ENCODE measurements at places on chromosomes 7 and 10.

DNA sequence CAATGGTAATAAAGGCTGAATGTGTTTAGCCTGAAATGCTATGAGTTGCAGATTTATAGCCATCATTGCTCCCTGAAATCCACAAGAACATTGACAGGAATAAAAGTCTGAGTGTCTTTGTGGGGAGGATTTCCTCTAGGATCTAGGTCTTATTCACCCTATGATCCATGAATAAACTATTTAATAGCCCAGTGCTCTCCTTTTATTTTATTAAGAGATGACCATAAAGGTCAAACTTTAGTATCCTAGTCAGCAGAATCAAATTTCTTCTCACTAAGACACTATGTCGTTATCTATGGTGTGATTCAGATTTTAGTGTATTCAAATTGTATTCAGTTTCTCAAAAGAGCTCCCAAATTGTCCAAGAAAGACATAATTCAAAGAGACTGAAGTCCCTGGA, 67.8 kb upstream of the AKR1E2 start:
- DNase-seq: no peak

DNA sequence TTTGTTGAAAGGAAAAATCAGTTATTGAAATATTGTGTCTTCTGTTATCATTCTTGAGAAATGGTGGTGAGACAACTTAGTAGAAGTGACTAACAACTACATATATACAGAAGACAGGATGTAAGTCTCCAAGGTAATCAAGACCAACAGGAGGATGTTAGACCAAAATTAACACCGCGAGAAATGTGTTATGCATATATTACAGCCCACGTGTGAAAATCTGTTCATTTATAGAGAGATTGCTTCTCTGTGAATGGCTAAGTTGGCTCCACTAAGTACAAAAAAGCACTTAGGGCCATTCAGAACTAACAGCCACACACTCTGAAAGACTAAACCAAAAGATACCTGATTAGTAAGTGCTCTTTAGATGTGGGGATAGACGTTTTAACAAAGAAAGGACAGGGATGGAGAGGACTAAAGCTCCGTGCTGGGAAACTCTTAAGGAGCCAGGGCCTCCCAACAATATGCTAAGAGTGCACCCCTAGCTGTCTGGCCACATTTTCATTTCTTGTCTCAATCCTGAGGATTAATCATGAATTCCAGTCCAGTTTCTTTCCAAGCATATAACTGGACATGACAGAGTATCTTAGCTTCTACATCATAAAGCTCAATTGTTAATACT, 26.5 kb downstream of the HDAC9 start:
- DNase-seq: no peak

DNA sequence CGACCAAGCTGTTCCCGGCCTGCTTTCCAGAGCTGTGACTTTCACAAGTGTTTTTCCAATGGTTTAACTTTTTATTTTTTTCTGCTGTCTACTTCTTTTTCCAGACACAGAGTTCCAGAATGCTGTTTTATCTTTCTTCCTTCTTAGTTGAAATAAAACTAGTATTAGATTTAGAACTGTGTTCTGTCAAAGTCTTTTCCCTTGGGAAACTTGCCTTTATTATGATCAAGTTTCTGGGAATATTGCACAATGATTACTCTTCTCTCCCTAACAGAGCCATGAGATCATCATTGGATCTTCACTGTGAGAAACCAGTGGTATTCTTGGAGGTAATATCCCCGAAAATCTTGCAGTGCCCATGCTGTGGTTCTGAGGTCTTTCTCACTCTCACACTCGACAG, 104.9 kb upstream of the KCND2 start:
- DNase-seq: no peak

- no peak for DNase-seq
Observed at GRCh38 chr10:99615426-99615825, 4.8 kb downstream of the SLC25A28 start.

DNA sequence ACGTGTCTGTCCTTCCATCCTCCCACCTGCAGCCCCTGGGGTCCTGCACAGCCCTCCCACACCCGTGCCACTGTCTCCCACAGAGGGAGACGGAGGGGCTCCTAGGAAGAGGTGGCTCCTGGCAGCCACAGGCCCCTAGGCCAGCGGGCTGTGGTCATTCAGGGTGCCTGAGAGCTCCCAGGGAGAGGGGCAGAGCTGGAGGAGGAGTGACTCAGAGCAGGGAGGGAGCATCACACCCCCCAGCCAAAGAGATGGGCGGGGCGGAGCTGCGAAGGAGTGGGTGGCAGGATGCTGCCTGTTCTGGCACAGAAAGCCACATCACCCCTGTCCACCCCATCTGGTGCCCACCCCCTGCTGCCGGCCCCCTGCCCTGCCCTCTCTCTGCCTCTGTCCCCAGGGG, 50.5 kb downstream of the STK32C start:
- DNase-seq: peak; percentile 10

DNA sequence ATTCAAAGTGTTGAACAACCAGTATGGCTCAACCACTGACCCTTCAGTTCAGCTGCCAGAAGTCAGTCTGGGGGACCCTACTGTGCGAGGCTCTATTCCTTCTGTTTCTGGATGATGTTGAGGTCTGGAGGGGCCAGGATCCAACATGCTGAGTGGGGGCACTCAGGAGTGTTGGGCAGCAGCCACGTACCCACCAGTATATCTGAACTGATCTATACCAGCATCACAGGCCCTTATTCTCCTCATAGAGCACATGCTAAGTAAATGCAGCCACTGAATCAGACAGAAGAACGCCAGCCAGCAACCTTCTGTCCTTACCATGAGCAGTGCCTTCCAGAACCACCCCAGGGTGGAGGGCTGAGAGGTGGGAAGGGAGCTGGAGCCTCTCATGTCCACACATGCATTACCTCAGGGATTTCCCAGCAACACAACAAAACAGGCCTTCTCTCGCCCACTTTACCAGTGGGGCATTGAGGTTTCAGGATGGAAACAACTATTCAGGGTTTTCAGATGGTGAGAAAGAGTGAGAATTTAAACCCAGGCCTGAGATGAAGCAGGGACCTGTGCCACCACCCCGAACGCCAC, 6.8 kb upstream of the MSMB start:
- no peak for DNase-seq

- no peak for DNase-seq
Observed at GRCh38 chr7:78024591-78024990, 226.0 kb downstream of the PHTF2 start.

- DNase-seq: no peak
Observed at GRCh38 chr10:5581670-5582566, 57.2 kb downstream of the CALML3 start.

- DNase-seq: no peak
Observed at GRCh38 chr7:149870701-149871483, 2.9 kb upstream of the ATP6V0E2 start.

DNA sequence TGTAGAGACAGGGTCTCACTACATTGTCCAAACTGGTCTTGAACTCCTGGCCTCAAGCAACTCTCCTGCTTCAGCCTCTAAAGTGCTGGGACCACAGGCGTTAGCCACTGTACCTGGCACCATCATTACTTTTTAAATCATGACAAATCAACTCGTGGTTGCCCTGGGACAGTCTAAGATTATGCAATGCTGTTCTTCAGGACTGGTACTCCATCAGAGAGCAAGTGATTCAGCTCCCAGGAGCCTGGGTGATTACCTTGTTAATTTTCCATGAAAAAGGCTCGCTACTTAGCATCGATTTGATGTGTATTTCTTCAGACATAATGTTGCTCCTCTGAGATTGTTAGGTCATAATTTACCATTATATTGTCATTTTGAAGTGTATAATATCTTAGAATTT, 158.9 kb upstream of the STEAP4 start:
- no peak for DNase-seq

GRCh38 chr7:108091461-108091831, 38.7 kb downstream of the LAMB4 start:
- no peak for DNase-seq

DNA sequence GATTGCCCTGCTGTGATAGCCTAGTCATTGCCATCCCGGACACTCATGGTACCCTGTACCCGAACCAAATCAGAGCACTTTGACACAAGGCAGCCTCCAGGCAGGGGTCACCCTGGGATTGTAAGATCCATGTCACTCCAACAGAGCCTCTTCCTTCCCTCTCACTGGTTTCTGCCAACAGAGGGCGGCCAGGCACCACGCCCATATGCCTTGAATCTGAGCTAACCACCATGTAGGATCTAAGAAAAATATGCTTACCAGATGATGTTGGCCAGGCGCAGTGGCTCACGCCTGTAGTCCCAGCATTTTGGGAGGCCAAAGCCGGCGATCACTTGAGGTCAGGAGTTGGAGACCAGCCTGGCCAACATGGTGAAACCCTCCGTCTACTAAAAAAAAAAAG, 389.2 kb upstream of the KLF6 start:
- no peak for DNase-seq

GRCh38 chr7:11332186-11332864, 358.7 kb downstream of the PHF14 start:
- DNase-seq: no peak

DNA sequence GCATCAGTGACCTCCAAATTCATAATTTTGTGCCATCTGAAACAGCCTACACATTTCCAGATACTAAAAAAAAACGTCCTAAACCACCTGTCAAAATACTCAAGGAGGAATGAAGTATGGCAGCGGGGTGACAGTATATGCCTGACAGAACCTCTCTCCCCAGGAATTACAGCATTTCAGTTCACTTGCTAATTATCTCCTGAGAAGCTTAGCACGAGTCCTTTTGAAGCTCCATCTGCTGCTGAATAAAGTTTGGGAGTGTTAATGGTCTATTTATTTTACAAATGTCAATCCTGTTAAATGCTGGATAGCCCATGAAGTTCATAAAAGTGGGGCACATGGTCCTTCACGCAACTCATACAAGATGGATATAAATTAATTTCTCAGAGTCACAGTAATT, 29.4 kb upstream of the ANLN start:
- no peak for DNase-seq

DNA sequence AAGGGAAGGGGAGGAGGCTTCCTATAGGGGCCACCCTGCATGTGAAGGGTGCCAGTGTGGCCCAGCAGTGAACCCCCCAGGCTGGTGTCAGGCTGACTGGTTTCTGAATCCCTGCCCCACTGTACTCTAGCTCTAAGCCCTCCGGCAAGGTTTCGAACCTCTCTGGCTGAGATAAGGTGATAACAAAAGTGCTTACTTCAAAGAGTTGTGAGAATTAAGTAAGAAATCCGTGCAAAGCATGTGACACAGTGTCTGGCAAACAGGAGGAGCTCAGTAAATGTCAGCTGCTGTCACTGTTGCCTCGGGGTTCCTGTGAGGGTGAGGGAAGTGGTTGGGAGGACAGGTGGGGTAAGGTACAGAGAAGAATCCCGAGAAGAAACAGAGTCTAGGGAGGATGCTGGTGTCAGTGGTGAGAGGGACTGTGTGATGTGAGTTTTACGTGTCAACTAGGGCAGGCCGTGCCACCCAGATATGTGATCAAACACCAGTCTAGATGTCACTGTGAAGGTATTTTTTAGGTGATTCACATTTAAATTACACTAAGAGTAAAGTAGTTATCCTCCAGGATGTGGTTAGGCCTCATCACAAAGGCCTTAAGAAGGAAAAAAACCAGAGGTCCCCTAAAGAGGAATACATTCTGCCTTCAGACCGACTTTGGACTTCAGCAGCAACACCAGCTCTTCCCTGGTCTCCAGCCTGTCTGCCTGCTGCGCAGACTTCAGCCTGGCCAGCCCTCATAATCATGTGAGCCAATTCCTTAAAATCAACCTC, 64.4 kb downstream of the BPGM start:
- DNase-seq: peak; percentile 12

- no peak for DNase-seq
Observed at GRCh38 chr7:47446871-47447466, 134.9 kb downstream of the TNS3 start.

DNA sequence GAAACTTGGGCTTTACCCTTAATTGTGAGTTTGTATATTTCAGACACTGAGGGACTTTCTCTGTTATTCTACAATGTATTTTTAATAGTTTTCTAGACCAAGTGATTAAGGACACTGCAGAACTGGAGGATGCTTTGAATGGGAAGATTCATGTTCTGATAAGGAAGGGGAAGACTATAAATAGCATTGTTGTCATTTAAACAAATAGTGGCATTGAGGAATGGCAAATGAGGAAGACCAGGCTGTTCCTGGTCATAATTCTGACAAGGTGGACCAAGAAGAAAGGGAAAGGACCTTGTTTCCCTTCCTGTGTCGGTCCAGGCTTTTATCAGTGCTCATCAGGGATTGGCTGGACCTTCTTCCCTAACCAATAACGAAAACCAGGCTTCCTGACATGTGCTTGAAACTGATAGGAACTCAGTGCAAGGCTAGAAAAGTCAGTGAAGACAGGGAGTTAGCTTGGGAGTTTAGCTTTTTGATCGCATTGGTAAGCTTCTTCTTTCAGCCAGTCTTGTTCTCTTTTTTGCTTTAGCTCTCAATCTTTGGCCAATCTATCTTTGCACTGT, 116.2 kb downstream of the ITGA8 start:
- DNase-seq: no peak

GRCh38 chr7:33195264-33195663, 65.9 kb downstream of the BBS9 start:
- no peak for DNase-seq

DNA sequence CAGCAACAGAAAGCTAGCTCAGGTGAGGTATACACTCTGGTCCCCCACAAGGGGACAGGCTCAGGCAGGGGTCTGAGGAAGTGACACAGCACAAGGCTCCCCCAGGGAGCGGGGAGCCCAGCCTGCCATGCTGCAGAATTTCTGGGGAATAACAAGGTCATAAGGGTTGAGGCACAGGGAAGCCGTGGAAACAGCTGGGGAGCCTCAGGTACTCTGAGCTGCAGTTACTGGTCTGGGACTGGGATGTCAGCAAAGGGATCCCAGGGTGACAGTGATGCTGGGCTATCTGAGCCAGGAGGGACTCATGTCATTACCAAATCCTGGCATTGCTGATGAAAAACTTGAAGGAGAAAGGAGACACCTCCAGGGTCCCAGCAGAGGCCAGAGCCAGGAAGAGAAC, 64.4 kb upstream of the NANOS1 start:
- no peak for DNase-seq

- DNase-seq: no peak
Observed at GRCh38 chr7:66331883-66332282, 126.7 kb downstream of the TPST1 start.

- no peak for DNase-seq
Observed at GRCh38 chr10:32906595-32906994, 51.4 kb downstream of the ITGB1 start.

- no peak for DNase-seq
Observed at GRCh38 chr7:154836021-154836448, 166.9 kb downstream of the PAXIP1 start.

DNA sequence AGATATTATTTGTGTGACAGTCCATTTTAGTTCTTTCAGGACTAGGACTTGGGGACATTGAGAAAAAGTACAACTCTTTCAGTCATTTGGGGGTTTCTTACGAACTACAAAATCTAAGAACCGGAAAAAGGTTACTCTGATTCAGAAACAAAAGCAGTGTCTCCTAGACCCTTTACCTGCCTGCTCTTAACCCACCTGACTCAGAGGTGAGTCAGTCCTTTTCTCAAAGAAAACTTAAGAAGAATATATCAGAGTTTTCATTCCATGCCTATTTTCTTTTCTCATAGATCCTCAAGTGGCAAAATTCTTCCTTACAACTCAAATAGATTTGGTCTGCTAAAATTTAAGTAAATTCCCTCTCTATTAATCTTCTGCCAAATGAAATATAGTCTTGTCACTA, 114.9 kb upstream of the PTN start:
- no peak for DNase-seq
